Stimulated activated CD4-positive, alpha-beta T cell treated with anti-CD3 and anti-CD28 coated beads, TNF-alpha, amount 100 ng/mL, for 4 hours (primary cell): ENCODE measurements at places on chromosomes 3 and 15.

DNA sequence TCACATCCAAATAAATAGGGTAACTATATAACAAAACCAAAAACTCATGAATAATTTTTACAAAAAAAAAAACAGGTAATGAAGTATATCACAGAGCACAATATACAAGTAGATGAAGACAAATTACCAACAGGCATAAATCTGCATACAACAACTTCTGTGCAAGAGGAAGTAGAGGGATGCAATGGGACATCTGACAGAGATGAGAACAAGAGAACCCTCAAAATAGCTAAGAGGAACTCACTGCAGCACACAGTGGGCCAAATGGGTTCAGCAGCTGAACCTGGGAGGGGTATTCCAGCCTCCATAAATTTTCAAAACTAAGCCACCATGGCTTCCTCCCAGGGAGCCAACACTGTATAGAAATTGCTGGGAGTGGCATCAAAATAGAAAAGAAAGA lies 9.6 kb upstream of the BTLA start:
- no peak for DNase-seq

DNA sequence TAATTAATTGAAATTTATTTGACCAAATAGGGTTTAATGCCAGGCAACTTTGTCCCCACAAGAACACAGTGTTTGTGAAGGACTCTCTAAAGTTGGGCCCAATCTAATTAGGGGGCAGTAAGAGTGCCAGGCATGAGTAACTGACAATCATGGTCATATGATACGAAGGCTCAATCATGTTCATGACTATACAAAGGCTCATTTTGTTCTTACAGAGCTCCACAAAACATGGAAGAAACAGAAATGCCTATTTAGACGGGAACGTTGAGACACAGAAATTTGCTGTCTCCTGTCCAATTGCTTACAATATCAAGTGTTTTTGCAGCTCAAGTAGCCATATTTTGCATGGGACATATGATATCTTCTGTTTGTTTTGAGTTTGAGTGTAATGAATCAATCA lies 391.1 kb downstream of the SI start:
- no peak for DNase-seq

GRCh38 chr3:98013411-98014267 lies 21.5 kb downstream of the GABRR3 start:
- DNase-seq: no peak

DNA sequence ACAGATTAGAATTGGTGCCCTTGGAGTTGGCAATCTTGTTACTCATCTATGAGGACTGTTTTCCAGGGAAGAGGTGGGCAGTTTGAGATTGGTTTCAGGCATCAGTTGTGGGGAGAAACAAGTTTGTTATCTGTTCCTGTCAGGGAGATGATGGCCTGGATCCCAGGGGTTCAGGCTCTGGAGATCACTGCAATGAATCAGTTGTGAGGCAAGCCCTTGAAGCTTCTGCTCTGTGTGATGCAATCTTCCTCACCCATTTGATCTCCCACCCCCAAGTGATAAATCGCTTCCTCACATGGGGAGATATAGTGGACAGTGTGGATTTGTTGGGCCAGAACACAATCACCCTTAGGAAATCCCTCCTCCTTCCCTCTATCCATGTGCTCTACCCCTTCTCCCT lies 276.6 kb upstream of the LRTM1 start:
- DNase-seq: no peak

DNA sequence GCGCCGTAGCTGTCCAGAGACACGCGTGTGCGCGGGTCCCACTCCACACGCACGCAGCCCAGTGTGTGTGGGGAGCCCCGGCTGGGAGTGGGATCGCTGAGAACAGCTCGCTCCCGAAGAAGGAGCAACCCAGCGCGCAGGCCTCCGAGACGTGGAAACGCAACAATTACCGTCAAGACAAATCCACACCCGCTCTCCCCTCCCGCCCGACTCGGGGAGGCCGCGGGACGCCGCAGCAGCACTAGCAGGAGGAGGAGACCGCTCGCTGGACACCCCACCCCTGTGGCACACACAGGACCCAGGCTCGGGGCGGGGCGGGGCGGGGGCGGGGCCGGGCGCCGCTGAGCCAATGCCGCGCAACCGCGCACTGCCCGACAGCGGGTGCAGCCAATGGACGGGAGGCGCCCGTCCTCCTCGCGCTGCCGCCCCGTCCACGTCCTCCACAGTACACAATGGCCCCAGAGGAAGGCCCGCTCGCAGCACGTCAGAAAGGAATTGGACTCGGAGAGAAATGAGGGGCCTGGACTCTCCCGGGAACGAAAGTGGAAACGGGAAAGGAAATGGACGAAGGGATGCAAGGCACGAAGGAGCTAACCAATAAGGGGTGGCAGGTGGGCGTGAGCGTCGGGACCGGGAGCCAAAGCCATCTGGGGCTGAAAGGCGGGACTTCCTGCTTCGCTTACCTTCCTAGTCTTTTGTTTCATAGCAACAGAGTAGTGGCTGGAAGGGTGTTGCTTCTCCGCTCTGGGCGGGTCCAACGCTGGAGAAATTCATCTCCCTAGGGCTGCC lies at the start of gene CBLB:
TSS of gene CBLB (minus strand) at position 271 of the 789 bp plus-strand sequence. CDS start 1,435 bp downstream, outside the sequence.
- DNase-seq: peak; percentile 74

- no peak for DNase-seq
Measured at GRCh38 chr3:51378065-51378464, 7.0 kb upstream of the MANF start.

DNA sequence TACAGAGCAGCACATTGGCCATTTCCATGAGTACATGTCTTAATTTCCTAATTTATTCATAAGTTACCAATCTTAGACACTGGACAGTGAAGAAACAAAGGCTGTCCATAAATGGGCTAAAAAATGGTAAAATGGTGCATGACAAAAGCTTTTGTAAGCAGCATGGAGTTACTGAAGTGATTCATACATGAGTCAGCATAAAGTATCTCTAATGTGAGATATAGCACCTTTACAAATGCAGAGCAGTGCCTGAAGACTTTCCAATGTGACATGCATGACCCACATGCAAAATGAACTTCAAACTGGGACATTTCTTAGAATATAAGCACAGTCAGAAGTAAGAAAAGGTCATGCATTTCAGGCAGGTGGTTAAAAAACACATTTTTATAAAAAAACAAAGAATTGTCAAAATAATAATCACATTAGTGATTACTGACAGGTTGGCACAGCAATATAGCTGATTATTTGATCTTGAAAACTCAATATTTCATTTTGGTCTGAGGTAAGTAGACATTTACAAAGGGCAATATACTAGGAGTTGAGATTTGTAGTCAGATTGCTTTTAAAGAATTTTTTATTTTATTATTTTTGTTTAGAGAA lies 299.3 kb downstream of the PLCL2 start:
- no peak for DNase-seq

DNA sequence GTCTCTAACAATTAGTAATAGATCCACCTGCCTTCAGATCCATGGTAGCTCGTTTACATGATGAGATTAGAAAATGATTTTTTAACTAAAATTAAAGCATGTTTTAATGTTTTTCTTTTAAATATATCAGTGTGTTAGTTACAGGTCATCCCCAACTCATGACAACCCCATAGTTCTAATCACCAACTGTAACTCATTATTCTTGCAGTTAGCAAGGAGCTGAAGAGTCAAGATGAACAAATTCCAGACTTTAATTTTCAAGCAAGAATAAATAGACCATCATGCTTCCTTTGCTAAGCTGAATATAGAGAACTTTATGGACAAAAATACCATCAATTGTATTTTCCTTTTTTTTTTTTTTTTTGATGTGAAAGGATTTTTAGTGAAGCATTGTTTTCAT lies 101.1 kb downstream of the TOP2B start:
- DNase-seq: no peak

DNA sequence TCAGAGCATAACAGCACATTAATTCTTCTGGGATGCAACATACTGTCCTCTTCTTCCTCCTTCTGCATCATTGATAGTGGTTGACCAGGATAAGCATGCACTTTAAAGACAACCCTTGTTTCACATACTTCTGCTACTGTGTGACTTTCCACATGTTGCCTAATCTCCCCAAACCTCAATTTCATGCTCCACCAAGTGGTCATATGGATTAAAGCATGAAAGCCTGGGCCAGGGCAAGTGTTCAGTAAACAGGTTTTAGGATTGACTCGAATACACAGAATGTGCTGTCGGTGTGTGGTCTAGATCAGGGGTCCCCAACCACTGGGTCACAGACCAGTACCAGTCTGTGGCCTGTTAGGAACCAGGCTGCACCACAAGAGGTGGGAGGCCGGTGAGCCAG lies 22.5 kb upstream of the BFSP2 start:
- no peak for DNase-seq

DNA sequence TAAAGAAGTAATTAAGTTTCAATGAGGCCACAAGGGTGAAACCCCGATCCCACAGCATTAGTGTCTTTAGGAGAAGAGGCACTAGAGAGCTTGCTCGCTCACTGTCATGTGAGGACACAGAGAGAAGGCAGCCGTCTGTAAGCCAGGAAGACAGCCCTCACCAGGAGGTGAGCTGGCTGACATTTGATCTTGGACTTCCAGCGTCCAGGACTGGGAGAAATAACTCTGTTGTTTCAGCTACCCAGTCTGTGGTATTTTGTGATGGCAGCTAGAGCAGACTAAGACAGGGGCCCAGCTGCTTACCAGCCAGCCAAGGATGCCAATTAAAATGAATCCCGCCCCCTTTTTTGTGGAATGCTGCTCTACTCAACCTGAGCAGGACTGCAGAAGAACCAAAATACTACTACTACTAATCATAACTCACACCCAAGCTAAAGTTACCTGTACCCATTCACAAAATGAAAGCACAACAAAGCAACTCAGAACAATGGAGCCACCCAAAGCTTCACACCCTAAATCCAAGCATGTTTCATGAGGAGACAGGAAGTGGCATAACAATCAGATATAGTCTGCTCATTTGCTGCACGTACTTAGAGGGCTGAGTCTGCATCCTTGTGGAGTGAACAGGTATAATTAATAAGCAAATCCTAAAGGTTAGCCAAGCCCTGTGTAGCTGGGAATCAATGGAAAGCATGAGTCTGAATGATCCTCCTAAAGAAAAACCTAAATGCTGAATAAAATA lies 35.6 kb upstream of the RHCG start:
- no peak for DNase-seq

DNA sequence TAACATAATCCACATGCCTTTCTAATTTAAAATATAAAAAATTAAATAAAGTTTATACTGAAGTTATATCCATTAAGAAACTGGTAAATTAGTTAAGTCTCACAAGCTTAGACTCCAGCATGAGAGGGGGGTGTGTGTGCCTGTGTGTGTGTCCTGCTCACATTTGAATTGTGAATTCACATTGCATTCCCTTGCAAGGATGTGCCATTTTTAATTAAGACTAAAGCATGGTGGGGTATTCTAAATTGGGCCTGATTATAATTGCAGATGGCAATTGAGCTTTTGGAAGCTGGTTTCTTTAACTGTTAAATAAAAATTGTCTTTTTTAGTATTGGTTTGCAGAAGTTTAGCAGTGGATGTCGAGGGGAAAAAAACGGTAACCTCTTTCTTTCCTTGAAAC lies 56.9 kb downstream of the PTPRG start:
- DNase-seq: no peak

- no peak for DNase-seq
Measured at GRCh38 chr15:47673232-47673761, 44.0 kb upstream of the SEMA6D start.

GRCh38 chr3:186534113-186534669 lies 10.0 kb downstream of the CRYGS start:
- no peak for DNase-seq

GRCh38 chr3:38137615-38138348 lies 679 bp upstream of the MYD88 start:
- DNase-seq: no peak

- no peak for DNase-seq
Measured at GRCh38 chr3:72332689-72333088, 515.6 kb downstream of the SHQ1 start.

- DNase-seq: no peak
Measured at GRCh38 chr3:123621186-123621849, 36.5 kb upstream of the HACD2 start.

DNA sequence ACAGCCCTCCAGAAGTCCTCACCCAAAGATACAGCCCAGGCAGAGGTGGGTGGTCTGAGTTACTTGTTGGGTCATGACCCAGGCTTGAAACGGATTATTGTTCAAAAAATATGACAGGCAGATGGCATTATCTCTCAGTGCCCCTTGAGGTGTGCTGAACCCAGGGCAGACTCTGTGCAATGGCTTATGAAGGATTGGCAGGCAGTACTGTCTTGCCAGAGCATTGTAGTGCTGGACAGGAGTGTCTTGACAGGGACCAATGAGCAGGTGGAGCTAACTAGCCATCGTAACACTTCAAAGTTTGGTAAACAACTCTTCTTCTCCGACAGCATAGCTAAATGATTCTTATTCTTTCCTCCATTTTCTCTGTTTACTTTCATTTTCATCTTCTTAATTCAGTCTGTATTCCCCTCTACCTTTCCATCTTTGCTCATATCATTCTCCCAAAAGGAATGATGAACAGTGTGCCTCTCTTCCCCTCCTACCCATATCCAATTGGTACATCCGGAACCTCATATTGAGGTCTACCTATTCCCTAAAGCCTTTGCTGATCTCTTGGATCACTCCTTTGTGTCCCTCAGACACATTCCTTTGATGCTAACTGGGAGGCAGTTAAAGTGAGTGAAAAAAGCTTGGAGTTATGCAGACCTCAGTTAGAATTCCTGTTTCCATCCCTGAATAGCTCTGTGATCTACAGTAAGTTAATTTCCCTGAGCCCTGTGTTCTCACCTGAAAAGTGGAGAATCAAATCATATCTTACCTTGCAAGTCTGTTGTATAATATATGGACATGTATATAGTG lies 2.6 kb upstream of the IL20RB start:
- no peak for DNase-seq

DNA sequence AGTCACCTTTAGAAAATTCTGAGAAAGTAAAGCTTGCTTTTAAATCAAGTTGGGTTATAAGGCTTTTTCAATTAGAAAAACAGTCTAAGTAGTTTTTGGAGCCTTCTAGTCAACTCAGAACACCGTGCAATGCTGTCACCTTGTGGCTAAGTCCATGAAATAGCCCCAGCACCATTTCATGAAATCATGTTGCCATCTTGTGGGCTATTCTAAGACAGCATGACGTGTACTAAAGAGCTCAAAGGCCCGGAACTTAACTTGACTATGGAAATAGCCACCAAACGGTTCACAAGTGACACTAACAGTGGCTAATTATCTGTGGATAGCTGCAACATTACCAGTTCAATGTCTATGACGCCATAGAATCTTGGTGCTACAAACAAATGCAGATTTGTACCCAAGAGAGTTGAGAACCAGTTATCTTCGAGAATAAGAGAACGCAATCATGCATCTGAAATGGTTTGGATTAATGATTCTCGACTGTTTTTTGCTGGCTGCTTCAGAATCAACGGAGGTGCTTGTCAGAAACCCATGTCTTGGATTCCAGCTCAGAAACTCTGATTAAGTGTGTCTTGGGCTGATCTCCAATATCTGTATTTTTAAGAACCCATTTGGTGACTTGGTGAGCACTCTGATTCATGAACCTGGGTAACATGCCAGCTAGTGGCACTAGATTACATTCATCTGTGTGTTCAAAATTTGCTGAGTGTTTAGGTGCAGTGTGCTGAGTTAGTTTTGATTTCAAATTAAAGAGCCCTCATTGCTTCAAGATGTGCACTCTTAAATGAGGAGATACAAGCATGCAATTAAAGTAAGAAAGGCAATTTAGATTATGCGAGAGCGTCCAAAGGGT lies 111.2 kb upstream of the MCTP2 start:
- DNase-seq: no peak
